Progenitor cell of endocrine pancreas (in vitro differentiated cells): ENCODE measurements at places on chromosomes 11 and 22.
A peak's percentile ranks its signal among the peaks of the same experiment; 100 is the strongest.

DNA sequence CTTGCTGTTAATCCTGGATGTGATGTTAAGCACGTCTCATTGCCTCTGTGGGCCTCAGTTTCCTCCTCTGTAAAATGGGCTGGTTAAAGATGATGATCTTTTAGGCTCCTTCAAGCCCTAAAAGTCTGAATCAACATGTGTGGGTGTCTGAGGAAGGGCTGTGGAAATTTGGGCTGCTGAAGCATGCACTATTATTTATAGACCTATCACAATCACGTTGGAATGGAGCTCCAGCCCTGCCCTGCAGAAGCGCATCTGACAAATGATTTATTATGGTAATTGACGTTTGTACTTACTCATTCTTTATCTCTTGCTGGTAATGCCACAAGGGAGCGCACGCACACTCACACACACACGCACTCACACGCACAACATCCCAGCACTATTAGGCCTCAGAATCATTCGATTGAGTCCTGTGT lies 20.4 kb downstream of the P2RX3 start:
- DNase-seq = no peak

DNA sequence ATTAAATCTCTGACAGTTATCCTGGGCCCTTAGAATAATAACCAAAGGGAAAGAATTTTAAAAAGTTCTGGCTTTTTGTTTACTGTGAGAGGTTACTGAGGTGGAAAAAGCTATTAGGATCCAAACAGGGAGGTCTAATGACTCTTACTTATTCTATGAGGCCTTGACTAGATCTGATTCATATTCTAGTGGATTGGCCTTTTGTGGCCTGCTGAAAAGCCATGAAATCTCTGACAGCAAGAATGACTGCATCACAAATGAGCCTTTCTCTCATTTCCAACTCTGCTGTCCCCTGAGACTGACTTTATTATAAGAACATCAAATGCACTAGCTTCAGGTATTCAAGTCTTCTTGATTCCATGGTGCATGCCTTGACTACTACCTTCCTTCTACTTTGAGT lies 1797.6 kb downstream of the LRRC4C start:
- DNase-seq = no peak

DNA sequence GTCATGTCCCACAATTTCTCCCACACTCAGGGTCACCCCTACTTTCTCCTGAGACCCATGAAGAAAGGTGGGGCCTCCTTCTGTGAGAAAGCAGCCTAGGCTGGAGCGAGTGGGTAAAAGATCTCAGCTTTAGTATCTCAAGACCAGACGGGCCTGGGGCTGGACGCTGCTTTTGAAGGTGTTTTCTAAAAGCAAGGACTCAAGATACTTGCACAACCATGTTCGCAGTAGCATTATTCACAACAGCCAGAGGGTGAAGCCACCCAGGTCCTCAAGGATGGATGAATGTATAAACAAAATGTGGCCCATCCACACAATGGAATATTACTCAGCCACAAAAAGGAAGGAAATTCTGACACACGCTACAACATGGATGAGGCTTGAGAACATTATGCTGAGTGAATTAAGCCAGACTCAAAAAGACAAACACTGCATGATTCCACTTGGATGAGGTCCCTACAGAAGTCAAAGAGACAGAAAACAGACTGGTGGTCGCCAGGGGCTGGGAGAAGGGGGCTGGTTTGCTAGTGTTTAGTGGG lies 10.6 kb downstream of the SHANK2 start:
- no peak for DNase-seq

- DNase-seq = no peak
Measured at GRCh38 chr22:49628391-49629260, 199.0 kb downstream of the BRD1 start.

DNA sequence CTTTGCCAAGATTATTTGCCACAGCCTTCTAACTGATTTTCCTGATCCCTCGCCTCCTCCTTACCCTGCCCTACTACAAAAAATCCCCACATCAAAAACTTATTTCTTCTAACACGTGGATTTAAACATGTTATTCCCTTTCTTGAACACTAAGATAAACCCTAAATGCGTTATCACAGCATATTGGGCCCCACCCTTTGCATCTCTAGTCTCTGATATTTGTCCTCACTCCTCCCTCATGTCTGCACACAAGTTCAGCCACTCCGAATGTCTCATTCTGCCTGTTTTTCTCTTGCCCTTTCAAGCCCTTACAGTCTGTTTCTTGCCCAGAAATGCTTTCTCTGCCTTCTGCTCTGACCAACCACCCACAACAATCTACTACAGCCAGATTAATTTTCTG lies 10.6 kb upstream of the ACER3 start:
- DNase-seq = no peak

DNA sequence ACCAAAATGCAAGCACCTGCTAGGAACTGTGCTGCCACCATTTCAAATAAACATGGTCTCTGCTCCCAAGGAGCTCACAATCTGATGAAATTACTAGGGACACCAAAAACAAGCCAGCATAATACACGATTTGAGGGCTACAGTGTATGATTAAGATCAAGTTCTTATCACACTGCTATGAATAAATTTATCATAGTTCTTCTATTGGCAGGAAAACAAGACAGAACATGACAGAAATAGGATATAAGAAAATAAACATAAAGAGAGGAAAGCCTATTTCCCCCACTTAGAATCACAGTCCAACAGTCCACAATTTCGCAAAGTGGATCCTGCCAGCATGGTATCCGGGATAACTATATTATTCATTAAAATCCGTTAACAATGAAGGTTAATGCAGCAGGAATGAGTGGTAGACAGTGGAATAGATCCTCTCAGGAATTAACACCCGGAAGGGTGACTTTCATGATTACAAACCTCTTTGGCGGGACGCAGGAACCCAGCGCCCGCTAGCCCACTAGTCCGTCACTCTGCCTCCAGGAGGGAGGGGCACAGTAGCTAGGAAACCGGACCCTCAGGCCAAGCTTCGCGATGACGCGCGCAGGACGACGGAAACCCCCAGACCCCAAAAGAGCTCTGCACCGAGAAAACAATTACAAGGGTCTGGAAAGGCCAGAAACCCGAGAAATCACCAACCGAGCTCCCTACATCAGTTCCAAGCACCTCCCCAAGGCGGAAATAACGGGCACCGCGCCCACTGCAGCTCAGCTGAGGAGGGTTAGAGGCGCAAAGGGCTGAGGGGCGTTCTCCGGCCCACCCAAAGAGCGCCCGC lies 607 bp downstream of the CCDC82 start:
- no peak for DNase-seq

DNA sequence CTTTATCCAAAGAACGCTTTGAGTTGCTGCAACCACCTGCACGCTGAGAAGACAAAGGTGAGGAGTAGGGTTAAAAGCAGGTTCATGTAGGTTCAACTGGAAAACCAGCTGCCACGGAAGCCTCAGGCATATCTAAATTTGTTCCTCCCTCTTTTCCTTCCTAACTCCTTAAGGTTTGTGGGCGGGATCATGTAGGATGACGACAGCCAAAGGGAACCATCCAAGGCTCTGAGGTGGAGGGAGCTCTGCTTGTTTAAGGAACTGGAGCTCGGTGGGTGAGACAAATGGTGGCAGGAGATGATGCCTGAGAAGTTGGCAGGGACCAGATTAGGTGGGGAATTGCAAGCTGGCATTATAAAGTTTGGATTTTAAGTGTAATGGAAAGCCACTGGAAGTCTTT lies 60.3 kb downstream of the SPON1 start:
- DNase-seq = no peak

GRCh38 chr11:122108192-122108799 lies 7.7 kb downstream of the BLID start:
- DNase-seq = no peak

DNA sequence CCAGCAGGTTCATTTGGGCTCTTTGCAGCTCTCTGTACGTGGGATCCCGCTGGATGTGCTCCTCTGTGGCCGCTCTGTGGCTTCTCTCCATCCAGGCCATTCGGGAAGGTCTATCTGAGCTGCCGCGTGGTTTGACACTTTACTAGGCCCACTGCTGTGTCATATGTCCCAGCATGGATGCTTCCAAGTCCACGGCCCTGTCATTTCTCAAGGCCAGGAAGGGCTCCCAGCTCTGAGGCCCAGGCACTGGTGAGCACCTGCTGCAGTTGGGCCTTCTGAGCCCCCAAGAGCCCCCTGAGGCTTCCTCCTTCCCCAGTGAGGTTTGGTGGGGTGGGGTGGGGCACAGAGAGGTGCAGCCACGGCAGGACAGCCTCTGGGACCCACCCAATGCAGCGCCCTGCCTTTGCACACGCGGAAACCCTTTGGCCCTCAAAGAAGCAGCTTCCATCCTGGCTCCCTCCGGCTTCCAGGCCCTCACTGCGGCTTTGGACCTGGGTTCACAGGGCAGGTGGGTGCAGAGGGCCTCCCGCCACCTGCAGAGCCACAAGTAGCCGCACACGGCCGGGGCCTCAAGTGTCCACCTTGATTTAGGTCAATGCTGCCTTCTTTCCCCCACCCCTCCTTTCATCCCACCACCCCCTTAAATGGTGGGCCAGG lies 44.5 kb upstream of the FGF3 start:
- no peak for DNase-seq

DNA sequence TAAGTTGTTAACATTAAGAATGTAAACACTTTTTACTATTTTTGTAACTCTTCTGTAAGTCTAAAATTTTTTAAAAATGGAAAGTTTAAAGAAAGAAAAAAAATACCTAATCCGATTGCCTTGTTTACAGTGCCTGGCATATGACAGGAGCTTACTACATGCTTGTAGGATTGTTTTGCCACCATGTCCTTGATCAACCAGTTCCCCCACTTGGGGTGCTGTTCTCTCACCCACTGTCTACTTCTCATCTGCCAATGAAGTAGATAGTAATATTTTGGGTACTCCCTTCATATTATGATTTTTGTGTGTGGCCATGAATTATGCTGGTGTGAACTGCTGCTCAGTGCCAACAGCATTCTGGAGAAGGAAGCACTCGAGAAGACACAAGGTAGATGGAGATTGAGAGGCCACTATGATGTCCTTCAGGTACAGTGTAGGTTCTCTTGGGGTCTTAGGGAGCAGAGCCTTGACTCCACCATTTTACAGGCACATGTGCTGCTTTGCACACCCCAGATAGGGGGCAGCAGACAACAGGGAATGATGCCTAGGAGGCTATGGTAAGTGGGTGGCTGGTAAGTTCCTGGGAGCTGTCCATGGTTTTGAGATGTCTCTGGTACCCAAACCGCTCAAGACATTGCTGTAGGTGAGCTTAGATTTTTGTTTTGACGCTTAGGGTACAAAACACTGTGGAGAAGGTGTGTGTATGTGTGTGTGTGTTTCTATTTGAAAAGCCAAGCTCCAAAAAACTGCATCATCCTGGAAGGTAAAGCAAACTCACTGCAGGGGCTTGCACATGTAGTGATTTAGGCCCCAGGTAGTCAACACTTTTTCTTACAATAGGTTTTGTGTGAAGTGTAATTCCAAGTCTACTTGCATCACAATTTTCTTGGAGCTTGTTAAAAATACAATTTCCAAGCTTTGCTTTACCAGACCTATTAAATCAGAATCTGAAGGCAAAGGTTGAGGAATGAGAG lies 494.5 kb upstream of the LARGE1 start:
- DNase-seq = peak; percentile 73

DNA sequence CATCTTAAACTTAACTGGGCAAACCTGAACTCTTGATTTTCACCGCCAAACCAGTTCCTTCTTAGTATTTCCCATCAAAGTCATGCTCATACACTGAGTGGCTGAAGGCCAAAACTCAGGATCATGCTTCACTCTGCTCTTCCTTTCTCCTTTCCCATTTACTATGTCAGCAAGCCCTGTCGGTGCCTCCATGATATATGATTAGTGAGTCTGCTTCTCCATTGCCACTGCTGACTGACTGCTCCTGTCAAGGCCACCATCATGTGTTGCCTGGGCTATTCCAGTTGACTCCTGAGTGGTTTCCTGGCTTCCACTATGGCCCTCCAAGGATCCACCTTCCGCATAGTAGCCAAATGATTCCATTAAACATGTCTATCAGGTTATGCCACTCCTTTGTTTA lies 42.8 kb upstream of the AMPD3 start:
- no peak for DNase-seq

GRCh38 chr11:79520086-79520485 lies 79.3 kb upstream of the TENM4 start:
- no peak for DNase-seq

DNA sequence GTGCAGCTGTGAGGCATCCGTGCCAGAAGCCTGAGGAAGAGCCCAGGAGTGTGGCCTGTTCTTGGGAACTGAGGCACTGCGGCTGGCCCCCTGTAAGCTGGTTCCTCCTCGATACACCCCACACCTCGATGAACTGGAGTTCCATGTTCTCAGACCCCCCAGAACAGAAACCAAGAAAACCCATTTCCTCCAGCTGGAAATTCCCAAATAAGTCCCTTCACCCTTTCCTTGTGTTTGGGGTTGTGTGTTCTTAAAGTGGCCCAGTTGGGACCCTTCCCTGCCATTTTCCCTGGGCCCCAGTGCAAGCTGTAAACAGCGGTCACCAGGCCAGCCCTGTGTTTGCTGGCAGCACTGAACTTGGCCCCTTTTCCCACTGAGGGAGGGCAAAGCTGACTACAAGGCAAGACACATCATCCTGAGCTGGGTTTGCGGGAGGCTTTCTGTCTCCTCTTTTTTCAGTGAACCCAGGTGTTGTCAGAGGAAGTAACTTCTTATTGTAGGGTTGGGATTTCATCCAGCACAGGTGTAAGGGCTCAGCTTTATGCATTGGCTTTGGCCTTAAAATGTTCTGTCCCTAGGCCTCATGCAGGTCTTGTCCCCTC lies 60.1 kb upstream of the MPEG1 start:
- DNase-seq = no peak

DNA sequence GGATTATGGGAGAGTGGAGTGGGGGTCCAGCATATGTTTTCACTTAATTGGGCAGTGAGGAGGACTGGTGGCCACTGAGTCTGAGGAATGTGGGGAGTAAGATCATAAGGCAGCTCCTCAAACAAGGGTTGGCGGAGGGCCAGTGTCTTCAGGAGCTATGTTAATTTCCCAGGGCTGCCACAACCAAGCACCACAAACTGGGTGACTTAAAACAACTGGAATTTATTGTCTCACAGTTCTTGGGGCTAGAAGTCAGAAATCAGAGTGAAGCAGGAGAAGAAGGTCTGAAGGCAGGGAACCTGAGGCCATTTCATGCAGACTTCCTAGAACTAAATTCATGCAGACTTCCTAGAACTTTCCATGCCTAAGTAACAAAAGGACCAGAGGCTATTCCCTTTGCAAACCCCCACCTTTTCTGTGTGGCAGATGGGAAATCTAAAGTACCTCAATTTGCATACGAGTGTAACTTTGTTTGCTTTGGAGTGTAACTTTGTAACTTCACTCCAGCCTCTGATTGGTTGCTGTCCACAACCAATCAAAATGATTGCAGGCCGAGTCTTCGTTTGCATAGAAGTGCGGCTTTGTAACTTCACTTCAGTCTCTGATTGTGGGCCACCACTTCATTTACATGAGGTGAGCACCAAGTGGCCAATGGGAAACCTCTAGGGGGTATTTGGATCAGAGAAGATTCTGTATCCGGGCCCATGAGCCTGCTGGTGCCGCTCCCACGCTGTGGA lies 50.5 kb upstream of the ZBED5 start:
- DNase-seq = no peak

GRCh38 chr11:12719221-12719620 lies 45.0 kb downstream of the TEAD1 start:
- DNase-seq = no peak
